ENCODE measurements at places on chromosomes 5 and 9.

GRCh38 chr9:32251539-32251938, 132.9 kb upstream of the ACO1 start:
- DNase-seq: no peak

GRCh38 chr9:135504262-135505243, 4.1 kb downstream of the MRPS2 start:
- DNase-seq: peak; percentile 49

- peak; percentile 38 for DNase-seq
Measured at GRCh38 chr5:36606428-36607113, at the start of gene SLC1A3. SLC1A3 (plus strand) TSS chr5:36606606; CDS start chr5:36608424, 1,818 bp downstream.

DNA sequence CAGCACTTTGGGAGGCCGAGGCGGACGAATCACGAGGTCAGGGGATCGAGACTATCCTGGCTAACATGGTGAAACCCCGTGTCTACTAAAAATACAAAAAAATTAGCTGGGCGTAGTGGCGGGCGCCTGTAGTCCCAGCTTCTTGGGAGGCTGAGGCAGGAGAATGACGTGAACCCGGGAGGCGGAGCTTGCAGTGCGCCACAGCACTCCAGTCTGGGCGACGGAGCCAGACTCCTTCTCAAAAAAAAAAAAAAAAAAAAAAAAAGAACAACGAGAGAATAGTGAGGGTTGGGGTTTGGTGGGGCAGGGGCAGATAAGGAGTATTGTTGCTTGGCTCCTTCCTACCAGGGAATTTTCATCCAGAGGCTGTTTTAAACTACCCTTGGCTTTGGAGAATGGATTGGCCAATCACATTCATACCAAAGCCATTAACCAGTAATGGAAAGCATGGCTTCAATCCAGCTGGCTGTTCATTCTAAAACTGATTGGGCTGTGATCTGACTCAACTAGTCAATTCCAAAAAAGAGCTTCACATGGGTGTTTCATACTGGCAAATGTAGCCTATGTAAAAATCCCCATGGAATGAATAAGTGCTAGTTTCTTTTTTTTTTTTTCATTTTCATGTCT, 64.4 kb downstream of the PLCXD3 start:
- no peak for DNase-seq

DNA sequence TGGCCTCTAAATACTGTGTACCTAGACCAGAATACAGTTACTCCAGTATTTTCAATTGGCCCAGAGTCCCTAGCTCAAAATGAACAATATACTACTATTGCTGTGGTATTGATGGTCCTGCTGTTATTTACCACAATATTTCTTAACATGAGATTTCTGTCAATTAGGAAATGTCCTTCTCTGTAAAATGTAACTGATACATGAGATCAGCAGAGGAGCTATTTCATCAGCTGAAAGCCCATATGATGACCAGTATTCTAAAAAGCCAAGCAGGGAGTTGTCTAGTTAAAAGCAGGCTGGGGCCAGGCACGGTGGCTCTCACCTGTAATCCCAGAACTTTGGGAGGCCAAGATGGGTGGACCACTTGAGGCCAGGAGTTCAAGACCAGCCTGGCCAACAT, 187.7 kb upstream of the PTGER4 start:
- no peak for DNase-seq
